ENCODE measurements at places on chromosomes 4 and X.

DNA sequence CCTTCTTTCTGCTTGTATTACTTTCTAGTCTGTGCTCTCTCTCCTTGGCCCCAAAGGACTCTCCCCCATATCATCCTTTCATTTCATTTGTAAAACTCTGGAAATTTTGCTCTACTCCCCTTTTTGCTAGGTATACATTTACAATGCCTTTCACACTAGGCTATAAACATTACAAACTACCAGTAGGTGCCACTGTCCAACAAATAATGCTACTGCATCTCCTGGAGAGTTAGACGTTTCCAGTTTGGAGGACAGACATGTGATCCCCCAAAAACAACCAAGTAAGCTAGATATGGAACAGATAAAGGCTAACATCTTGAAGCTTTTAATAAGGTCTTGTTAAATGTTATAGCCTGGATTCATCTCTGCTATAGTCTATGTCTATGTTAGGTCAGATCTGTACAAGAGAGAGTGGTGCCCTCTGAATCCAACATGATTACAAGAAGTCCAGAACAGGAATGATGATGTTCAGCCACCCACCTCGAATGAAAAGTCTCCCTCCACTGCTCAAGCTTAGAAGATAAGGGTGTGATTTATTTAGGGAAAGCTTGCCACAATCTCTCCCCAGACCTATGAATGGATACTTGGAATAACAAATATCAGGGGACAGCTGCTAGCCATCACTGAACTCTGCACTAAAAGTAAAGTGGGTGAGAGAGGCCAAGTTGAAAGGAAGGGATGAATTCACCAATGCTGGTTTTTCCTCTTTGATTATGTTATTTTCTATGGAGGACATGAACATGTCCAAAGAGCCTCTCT is 14.3 kb downstream of the CBR4 start:
- no peak for DNase-seq

DNA sequence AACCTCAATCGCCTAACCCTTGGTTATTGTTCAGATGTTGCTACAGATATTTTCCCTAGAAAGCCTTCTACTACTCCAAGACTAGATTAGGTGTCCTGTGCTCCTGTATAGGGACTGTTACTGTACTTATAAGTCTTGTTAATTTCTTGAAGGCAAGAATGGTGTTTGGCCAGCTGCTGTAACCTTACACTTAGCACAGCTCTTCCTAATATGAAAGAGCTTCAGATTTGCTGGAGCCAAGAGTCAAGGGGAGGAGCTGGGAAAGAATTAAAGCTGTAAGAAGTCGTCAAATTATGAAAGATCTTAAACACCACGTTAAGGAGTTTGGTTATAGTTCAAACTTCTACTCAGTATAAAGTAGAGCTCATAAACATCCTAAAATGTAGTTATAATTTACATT is 245.9 kb upstream of the TLL1 start:
- DNase-seq, result no peak

GRCh38 chrX:118520216-118521206 is 24.9 kb downstream of the DOCK11 start:
- DNase-seq, result no peak

GRCh38 chr4:3219761-3220475 is 29.0 kb upstream of the MSANTD1 start:
- no peak for DNase-seq

DNA sequence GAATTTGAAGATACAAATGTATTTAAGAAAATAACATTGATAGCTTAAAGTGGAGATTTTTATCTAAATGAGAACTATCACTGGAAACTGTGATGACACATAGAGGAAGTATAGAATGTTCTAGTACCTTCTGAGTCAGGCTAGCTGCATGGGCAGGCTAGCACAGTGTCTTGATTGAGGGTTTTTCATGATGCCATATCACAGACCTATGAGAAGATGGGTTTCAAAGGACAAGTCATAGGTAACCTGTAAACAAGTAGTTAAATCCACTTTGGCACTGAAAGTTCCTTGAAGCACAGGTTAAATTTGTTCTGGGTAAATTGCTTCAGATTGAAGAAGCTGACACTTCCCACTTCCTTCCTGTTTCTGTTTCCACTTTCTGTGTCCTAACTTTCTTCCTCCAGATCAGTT is 48.2 kb upstream of the CDKN2AIP start:
- DNase-seq, result no peak

- no peak for DNase-seq
Observed at GRCh38 chr4:9875516-9875915, 94.1 kb downstream of the DRD5 start.

DNA sequence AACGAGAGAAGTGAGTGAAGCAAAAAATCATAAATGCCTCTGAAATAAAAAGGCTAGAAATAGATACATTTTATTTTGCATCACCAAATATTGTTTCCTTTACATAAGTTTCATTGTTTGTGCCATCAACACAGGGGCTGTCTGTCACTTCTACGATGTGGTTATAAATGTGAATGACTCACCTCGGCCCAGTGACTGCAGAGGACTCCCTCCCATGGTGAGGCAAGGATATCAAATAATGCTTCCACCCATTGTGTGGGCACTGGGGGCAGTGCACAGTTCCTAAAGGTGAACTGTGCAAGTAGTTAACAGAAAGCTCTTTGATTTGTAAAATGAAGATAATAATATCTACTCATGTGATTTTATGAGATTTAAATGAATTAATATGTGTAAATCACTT is 230.3 kb upstream of the NEIL3 start:
- no peak for DNase-seq

- no peak for DNase-seq
Observed at GRCh38 chr4:115515772-115516171, 402.4 kb upstream of the NDST4 start.

GRCh38 chr4:168884251-168885124 is 125.6 kb downstream of the CBR4 start:
- DNase-seq, result no peak

GRCh38 chrX:27966492-27966891 is 14.8 kb downstream of the DCAF8L1 start:
- DNase-seq, result no peak

GRCh38 chrX:149248073-149248625 is 257.0 kb downstream of the IDS start:
- no peak for DNase-seq

- no peak for DNase-seq
Observed at GRCh38 chr4:140523370-140523856, 555 bp upstream of the ELMOD2 start.

DNA sequence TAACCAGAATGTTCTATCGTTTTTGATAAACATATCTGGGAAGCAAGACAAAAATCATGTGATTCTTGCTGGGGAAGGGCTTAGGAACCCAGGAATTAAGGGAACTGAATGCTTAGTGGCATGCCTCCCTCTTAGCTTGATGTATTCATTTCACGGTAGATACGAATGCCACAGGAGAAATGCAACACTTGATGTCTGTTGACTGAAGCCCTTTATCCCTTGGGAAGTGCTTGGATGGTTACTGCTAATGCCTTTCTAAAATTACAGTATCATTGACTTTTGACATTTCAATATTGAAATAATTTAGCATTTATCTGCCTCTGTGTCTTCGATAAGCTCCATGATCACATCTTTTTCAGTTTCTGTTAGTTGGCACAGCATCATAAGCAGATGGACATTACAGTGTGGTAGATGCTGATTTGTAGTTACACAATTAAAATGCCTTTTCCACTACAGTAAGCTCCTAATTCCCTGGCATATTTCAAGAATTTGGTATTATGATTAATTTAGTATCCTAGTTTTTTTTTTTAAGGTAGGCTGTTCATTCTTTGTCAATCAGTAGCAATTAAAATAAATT is 226.7 kb downstream of the ARHGAP10 start:
- no peak for DNase-seq

DNA sequence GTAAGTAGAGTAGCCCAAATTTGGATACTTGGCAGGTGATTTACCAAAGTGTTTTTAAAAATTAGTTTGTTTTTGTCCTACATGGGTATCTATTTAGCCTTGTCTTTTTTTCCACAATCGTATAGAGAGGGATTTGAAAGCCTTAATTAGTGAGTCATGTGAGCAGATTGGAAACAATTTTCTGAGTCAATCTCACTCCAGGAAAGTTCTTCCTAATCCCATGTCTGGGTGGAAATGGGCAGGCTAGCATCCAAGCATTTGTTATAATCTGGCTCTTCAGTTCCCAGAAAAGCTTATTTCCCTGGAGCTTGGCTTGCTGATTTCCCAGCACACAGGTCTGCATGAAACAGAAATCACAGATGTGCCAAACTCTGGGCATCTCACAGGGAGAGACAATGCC is 426.9 kb upstream of the BOD1L1 start:
- no peak for DNase-seq

All from left renal pelvis (tissue), 4 donors.